ENCODE measurements at places on chromosomes 1 and 21. TPM values are rescaled to one million over a fixed set of nuclear protein-coding genes. Genes with fewer than 3 reads are reported as not detected.

GRCh38 chr1:191589536-191589935 is 568.7 kb upstream of the RGS18 start:
- no peaks in the 10 kb centered on the region for H3K36me3 ChIP-seq
- DNase-seq: no peak
- H3K4me1 ChIP-seq: no peaks in the 10 kb centered on the region
- H3K27me3 ChIP-seq: no peaks in the 10 kb centered on the region
- no peak overlapping the region for H3K27ac ChIP-seq

GRCh38 chr1:185862235-185862634 is 128.0 kb downstream of the HMCN1 start:
- no peaks in the 10 kb centered on the region for H3K27me3 ChIP-seq
- no peak overlapping the region for H3K27ac ChIP-seq

GRCh38 chr1:162502077-162502476 is 4.5 kb downstream of the UHMK1 start:
- H3K27ac ChIP-seq: no peak overlapping the region
- peaks cover 33% of the 10 kb centered on the region for H3K4me1 ChIP-seq
- no peak overlapping the region for H3K4me3 ChIP-seq
- DNase-seq: no peak
- peaks cover 73% of the 10 kb centered on the region for H3K36me3 ChIP-seq

DNA sequence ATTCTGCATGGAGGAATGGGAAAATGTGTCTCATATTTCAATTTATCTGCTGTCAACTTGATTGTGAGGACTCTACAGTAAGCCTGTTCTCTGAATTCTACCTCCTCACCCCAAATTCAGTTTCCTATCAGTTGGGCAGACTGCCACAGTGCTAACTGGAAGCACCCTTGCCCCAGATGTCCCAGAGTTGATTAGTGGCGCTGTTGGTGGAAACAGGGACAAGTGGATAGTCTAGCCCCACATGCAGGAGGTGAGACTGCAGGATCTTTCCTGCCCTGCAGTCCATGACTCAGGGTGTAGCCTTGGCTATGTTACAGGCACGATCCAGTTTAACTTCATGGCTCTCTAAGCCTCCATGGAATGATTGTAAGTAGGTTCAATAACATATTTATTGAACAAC is 22.1 kb downstream of the ADAM30 start:
- no peaks in the 10 kb centered on the region for H3K36me3 ChIP-seq
- no peak for DNase-seq
- H3K27me3 ChIP-seq: no peaks in the 10 kb centered on the region

C1orf185 gene
- total RNA-seq: not detected

PLA2G2A gene
- 228 TPM for total RNA-seq

Data from esophagus muscularis mucosa (tissue), 4 donors.